ENCODE measurements at places on chromosomes 1 and 21.

DNA sequence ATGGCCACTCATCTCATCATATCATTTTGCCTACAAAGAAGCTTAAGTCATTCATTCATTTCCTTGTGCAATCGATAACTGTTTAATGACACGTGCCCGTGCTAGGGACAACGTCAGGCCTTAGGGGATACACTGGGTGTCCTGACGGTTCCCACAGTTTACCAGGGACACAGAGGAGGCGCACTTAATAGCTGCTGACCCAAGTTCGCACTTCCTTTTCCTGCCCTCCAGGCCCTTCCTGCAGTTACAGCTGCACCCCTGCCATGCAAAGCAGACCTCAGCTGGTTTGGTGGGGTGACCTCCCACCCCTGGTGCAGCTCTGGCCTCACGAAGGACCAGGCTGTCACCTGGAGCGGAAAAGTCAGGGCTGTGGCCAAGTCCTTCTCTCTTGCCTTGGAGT lies 4.2 kb downstream of the SPATA21 start:
- no peak for DNase-seq

DNA sequence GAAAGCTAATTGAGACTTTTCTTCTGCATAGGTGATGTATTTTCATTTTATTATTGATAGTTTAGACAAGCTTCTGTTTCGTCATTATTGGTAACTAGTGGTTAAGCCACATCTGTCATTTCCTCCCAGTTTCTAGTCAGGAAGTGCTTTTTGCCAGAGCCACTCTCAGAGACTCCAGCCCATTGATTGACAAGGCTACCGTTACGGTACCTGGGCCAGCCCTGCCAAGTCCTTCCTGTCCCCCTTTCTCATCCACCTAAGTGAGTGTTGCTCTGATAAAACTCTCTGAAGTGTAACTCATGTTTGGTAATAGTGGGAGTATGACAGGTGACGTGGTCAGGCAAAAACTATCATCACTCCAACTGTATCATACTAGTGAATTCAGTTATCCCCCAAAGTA lies 29.6 kb upstream of the AGL start:
- DNase-seq: peak; percentile 70

- no peak for DNase-seq
Measured at GRCh38 chr21:25467896-25468295, 139.4 kb downstream of the MRPL39 start.

DNA sequence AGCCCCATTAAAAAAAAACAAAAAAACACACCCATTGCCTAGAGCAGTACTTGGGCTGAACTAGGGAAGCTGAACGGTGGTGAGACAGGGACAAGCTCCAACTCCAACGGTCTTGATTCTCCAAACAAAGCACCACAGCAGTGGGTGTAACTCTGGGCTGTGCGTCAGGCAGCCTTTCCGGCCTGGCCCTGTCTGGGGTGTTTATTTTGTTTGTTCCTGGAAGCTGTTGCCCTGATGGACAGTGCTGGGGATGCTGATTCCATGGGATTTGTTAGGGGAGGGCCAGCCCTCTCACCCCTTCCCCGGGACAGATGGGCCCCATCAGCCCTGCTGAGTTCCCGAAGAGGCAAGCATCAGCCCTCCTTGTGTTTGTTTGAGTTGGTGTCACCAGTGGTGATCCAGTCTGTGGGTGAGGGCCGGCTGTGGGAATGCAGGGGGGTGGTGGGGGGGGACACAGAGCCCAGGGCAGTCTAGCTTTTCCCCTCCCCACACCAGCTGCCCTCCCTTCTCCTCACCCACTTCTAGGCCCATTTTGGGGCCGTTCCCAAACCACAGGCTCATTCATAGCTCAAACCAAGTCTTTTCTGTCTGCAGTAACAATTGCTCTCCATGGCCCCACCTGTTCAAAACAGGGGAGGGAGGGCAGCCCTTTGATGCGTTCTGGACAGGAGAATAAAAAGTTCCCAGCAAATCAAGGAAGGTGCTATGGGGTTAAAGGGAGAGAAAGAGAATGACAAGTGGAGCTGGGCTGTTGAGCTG lies 4.5 kb downstream of the WNT2B start:
- no peak for DNase-seq

DNA sequence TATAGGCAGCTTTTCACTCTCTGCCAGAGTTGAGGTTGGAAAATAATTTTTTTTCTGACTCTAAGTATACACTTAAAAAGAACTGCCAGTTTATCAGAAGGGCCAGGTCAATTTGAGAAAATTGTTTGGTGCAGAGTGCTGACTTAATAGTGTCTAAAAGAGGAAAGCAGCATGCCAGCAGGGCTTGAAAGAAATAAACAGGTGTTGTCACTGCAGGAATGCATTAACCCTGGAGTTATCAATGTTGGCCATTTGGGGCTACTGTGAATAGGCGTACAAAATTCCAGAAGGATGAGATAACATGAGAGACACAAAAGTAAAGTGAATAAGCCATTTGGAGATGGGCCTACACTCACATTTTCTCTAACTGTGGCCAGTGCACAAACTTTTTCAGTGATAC lies 220.6 kb upstream of the PLD5 start:
- no peak for DNase-seq

GRCh38 chr1:9653210-9653490 lies 1.6 kb downstream of the PIK3CD start:
- no peak for DNase-seq

DNA sequence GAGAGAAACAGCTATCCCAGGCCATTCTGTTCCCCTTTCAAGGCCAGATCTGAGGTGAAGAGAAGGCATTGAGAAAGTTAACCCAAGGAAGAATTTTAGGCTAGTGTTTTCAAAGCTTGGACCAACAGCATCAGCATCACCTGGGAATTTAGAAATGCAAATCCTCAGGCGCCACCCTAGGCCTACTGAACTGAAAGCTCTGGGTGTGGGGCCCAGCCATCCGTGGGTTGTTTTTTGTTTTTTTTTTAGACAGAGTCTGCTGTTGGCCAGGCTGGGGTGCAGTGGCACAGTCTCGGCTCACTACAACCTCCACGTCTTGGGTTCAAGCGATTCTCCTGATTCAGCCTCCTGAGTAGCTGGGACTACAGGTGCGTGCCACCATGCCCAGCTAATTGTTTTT lies 98.6 kb downstream of the RNF220 start:
- no peak for DNase-seq

- DNase-seq: no peak
Measured at GRCh38 chr1:155499263-155499662, 63.3 kb downstream of the ASH1L start.

DNA sequence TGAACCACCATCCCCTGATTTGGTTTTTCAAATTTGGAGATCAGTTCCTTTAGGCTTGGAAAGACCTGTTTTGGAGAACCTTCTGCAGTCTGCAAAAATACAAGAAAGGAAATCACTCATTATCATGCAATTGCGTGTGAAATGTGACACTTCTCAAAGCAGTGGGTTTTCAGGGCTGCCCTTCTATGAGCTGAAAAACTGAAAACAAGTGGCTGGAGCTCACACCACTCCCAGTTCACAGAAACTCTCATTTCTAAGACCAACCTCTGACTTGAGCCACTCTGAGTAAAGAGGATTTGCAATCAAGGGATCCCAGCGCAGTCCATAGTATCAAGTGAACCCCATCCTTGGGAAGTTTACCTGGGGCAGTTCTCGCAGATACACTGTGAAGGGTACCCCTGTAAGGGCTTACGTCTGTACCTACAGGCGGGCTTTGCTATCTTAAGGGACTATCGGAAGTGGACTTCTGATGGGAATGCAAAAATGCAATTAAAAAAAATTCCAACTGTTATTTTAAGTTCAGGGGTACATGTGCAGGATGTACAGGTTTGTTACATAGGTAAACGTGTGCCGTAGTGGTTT lies 12.8 kb downstream of the SH2D1B start:
- no peak for DNase-seq

DNA sequence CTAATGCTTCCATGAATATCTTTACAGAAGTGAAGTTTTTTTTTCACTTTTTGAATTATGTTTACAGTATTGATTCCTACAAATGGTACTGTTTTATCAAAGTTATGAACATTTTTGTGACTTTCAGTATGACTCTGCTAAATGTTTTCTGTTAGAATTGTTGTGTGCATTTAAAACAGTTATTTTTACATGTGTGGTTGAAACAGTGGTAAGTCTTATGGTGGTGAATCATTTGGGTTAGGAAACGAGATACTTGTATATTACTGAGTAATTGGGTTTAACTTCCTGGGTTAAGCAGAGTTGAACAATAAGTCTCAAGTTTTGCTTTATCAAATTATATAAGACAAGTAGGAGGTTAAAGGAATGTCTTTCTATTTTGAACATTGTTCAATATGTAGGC lies 66.8 kb downstream of the VPS13D start:
- no peak for DNase-seq

DNA sequence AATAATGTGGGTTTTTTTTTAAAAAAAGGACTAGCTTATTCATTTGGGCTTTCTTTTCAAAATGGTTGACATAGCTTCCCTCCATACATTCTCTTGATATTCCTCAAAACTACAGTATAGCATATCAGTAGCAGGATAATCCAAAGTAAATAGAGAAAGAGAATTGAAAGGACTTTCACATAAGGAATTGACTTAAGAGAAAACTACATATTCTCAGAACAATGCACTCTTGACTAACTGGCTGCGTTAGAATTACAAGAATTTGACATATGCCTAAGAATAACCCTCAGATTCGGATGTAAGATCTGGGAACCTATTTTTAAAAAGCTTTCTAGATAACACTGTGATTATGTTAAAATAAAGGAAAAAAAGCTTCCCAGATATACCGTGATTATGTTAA lies 3.1 kb downstream of the PRKAB2 start:
- no peak for DNase-seq

GRCh38 chr1:108190686-108191416 lies 9.3 kb downstream of the SLC25A24 start:
- no peak for DNase-seq

GRCh38 chr21:14943616-14944015 lies 121.2 kb downstream of the NRIP1 start:
- DNase-seq: no peak

DNA sequence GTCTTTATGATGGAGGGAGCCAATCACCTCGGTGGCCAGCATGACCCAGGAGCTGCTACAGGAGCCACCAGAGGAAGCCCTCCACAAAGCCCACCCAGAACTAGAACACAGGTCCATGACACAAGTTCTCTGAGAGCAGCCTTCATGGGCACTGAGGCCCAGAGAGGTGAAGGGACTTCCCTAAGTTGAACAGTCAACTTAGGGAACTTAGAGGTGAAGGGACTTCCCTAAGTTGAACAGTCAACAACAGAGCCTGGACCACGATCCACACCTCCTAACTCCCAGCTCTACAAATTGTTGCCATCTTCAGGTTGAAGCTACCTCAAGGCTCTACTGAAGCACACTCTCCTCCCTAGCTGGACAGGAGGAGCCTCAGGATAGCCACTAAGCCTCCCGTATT lies 132.7 kb downstream of the CCDC185 start:
- no peak for DNase-seq

DNA sequence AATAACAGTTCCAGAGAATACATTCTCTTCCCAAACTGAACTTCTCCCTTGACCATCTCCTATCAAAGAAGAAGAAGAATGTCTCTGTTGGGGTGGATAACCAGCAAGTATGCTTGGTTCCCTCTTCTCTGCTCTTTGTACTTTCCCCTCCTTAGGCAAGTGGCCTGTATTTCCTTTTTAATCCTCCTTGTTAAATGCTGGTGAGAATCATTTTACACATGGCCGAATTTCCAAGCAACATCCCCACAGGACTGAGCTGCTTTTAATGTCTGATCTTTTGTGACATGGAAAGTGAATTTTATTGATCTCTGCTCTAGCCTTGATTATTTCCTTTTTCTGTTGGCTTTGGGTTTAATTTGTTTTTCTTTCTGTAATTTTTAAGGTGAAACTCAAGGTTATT lies 336.7 kb downstream of the DUSP10 start:
- DNase-seq: no peak

GRCh38 chr1:115952547-115952946 lies 23.8 kb upstream of the SLC22A15 start:
- no peak for DNase-seq

DNA sequence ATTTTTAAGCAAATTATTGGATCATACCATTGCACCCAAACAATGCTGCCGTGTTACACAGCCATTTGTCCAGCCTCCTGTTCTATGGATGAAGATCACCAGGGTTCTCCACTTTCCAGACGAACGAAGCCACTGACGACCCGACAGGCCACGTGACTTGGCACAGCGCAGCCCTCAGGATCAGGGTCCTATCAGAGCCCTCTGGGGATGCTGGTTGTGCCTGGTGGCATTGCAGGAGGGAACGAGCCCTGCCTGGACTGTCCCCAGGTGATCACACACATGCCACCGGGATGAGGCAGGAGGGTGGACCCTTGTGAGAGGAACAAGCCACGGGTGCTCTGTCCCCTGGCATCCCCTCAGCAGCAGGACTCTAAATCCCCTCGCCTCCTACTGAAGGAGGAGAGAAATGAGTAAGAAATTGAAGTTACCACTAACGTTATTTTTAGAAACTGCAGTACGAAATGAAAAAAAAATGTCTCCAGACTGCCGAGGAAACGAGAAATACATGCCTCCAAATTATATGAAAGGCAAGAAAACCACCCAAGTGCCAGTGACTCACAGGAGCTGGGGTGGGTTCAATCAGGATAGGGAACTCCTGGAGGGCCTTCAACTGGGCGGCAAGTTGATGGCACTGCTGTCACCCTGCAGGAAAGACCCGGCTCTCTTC lies 58.7 kb upstream of the PDE9A start:
- no peak for DNase-seq

DNA sequence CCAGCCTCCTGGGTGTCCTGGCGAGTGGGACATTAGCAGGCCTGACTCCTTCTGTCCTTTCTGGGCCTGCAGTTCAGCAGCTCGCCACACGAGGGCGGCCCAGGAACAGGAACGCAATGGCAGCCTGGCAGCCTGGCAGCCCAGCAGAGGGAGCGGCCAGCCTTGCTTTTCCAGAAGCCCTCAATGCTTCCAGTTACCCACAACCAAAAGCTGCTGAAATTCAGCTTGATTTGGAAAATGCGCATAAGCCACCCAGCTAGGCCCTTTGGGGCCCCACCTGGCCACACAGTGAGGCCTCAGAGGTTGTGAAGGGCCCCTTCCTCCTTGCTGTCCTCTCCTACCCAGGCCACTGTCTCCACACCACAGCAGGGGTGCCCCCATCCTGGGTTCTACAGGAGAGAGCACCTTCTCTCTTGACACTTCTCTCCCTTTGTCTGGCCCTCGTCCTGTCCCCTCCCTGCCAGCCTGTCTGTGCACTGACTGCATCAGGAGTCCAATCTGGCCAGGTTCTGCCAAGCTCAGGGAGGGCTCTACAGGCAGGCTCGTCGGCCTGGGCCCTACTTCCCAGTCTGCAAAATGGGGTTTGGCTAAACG lies 103.4 kb upstream of the VAMP3 start:
- peak; percentile 95 for DNase-seq

DNA sequence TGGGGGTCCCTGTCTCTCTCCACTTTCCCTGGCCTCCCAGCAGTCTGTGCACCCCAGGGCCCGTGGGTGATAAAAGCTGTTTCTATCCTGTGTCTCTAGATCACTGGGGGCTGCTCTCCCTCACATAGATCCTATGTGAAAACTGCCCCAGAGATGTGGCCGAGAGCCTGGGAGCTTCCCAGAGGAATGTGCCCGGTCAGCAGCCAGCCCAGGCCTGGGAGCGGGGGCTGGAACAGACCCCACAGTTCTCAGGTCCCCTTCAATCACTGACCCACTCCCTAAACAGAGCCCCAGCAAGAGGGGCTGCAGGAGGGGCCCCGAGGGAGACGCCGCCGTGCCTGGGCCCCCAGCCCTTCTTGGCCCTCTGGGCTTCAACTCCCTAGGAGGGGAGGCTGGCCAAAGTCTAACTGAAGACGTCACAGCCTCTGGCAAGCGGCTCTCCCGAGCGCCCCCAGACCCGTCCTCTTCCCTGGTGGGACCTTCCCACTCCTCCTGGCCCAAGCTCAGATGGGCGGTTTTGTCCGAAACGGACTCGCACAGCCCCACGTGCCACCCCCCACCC lies 403 bp downstream of the MXRA8 start:
- no peak for DNase-seq

GRCh38 chr1:35539073-35539823 lies 18.0 kb downstream of the KIAA0319L start:
- DNase-seq: peak; percentile 87
